ENCODE measurements at places on chromosomes 5 and 9.

DNA sequence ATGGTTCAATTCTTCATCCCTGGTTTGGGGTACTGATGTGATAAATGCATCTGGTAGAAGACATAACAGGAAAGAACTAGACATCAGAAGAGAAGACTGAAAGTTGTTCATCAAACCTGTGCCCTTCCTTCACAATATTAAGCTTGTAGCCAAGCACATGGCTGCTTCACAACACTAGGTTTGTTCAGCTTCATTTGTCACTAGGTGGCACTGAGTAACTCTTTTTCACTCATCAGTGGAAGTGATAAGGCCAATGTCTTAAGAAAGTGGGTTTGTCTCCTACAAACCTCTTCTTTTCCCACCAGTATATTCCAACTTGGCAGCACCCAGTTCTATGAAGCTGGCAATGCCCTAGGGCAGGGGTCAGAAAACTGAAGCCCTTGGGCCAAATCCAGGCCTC is 26.9 kb downstream of the ZNF484 start:
- DNase-seq = no peak

DNA sequence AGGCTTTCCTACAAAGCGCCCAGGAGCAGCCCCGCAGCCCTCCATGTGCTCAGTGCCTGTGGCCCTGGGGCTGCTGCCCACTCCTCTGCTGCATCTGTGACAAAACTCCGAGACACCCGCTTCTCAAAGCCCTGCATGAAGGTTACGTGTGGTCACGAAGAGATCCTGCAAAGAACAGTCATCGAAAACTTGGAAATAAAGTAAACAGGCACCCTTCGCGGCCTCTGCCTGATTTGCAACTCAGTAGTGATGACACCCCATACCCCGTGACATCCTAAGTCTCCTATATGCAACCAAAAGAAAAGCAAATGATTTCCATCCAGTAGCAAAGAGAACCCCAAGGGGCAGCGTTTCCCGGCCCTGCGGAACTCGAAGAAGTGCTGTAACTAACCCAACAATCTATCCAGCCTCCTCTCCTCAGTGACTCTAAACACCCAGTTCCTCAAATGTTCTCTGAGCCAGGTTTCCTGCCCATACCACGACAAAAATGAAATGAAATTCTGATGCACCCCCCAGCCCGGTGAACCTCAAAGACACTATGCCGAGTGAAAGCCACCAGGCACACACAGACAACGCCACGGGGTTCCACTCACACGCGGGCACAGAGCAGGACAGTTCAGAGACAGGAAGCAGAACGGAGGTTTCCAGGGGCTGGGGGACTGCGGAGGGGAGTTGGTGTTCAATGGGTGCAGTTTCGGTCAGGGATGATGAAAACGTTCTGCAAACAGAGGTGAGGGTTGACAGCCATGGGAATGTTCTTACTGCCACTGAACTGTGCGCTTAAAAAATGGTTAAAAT is 19.0 kb downstream of the NACC2 start:
- DNase-seq = peak; percentile 16

DNA sequence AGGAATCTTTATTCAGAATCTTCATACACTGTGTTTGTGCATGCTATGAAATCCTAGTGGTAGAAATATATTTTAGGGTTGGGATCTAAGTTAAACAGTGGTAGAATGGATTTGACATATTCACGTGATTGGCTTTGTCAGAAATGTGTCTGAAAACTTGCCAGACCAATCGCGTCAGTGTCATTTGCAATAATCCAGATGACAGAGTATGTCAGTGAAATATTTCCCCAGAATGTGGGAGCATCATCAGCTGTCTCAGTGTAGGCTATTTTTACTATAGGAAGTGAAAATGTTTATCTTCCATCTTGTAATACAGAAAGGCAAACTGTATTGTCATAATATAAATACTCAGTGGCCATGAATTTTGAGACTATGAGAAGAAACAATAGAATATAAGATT is 220.6 kb upstream of the EDIL3 start:
- DNase-seq = no peak

DNA sequence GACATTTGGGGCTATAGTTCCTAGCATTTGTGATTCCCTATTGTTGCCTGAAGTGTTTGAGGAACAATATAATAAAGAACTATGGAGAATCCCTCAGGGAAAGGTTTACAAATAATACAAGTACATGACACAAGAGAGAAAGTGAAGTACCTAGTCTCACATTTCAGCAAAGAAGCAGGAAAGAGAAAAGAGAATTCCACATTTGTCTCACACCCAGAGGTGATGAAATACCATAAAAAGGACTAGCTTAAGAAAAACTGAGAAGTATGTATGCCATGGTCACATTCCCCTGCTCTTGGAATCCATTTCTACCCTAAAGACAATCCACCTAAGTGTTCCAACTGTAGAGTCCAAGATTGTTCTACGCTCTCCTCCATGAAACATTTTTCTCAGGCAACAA is 79.0 kb upstream of the TARS1 start:
- DNase-seq = no peak

GRCh38 chr9:68975365-68976043 is 38.4 kb downstream of the PRKACG start:
- no peak for DNase-seq

DNA sequence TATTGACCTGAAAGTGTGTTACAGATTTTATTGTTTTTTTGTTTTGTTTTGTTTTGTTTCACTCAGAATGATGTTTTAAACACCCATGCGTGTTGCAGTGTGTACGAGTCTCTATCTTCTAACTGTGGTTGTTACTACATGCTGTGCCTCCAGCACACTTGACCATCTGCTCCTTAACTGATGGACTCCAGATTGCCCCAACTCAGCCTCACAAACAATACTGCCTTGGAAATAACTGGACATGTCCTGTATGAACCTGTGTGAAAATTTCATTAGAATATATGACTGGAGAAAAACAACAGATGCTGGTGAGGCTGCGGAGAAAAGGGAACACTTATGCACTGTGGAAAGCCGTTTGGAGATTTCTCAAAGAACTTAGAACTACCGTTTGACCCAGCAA is 68.7 kb upstream of the HAND1 start:
- DNase-seq = no peak

DNA sequence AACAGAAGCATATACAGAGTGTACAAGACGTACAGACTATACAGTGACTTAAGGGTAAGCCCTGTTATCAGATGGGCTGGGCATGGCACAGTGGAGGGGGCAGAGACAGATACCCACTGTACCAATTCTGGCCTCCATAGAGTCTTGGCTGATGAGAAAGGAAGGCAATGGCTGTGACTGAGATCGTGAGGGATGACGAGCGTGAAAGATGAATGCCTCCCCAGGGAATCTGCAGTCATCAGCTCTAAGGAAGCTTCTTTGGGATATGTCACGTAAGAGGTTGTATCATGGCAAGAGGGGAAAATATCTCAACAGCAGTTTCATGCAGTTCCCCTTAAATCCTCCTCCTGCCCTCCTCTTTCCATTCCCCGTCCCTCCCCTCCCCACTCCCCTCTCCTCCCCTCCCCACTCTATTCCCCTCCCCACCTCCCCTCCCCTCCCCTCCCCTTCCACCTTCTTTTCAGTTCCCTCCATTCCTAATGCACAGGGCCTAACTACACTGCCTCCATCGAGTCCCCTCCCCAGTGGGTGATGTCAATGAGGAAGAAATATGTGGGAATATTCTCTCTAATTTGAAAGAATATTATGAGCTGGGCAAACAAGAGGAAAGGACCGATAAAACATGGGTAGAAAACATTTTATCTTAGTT is 226.4 kb upstream of the DAP start:
- no peak for DNase-seq

DNA sequence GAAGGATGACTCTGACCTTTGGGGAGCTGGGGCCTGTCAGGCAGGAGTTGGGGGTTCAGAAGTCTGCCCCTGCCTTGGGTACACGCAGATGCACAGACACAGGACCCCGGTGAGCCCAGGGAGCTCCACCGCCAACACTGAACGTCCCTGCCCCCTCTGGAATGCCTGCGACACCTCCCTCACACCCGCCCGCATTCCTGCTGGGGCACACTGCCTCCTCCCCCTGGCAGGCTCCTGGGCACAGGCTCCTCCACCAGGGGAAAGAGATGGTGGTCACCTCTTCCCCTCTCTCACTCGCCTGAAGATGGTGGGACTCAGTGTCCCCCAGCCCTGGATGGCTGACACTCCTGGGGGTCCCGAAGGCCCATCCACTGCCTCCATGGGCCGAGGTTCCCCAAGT is 12.0 kb downstream of the CRB2 start:
- DNase-seq = no peak

- no peak for DNase-seq
Observed at GRCh38 chr9:127931092-127931881, 710 bp upstream of the PIP5KL1 start.

GRCh38 chr5:111997308-111997707 is 240.3 kb upstream of the NREP start:
- no peak for DNase-seq

GRCh38 chr9:68476847-68477246 is 63.8 kb downstream of the TMEM252 start:
- DNase-seq = no peak

DNA sequence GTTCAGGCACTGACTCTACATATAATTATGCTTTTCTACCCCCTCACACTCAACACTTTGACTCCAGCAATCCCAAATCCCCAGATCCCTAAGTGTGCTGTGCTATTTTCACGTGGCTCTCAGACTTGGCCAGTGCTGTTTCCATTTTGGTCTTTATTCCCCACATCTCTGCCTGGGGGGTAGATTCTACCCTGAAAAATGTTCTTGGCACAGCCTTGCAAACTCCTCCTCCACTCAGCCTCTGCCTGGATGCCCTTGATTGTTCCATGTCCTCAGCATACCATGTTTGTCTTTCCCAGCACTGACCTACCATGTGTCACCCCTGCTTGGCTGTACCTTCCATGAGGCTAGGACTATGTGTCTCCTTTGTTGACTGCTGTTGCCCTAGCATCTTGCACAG is 43.0 kb downstream of the FXN start:
- no peak for DNase-seq

DNA sequence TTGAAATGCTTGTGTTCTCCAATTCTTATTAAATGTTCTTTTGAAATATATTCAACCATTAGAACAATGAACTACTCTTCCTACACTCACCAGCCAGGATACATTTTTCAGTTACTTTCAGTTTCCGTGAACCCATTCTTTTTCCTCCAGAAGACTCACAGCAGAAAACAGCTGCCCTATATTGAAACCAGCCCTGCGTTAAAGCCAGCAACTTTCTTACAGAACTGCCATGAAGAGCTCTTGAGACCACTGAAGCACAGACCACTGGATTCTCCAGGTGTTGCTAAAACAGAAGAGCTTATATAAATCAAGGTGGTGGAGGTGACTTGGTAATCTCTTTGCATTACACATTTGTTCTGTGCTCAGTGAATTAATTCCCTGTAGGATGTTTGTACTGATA is 365.9 kb upstream of the C9orf72 start:
- DNase-seq = no peak

DNA sequence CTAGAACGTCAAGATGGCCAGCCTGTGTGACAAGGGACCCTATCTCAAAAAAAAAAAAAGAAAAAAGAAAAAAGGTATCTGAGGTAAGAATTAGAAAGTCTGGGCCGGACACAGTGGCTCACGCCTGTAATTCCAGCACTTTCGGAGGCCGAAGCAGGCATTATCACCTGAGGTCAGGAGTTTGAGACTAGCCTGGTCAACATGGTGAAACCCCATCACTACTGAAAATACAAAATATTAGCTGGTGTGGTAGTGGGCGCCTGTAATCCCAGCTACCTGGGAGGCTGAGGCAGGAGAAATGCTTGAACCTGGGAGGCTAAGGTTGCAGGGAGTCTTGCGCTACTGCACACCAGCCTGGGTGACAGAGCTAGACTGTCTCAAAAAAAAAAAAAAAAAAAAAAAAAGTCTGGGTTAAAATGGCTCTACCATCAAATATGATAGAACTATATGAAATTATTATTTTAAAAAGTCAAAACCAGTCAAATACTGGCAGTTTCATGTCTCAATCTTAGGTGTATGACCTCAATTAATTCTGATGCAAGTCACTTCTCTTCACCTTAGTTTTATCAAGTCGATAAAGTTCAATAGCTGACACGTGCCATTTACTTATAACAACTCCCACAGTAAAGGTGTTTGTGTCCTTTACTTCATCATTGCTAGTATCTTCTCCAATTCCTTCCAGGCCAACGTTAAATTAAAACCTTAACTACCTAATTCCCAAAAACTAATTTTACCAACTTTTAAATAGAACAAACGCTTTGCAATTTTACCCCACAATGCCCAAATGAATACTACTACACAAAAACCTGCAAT is 1.1 kb downstream of the RPS23 start:
- no peak for DNase-seq

- DNase-seq = no peak
Observed at GRCh38 chr5:62139741-62140140, 166.3 kb upstream of the KIF2A start.

Data from CD4-positive, alpha-beta T cell treated with Interleukin-6 for 4 hours (primary cell).